ENCODE measurements at places on chromosomes 3 and 15.

- DNase-seq = no peak
Measured at GRCh38 chr15:57705746-57706404, 639 bp upstream of the POLR2M start.

DNA sequence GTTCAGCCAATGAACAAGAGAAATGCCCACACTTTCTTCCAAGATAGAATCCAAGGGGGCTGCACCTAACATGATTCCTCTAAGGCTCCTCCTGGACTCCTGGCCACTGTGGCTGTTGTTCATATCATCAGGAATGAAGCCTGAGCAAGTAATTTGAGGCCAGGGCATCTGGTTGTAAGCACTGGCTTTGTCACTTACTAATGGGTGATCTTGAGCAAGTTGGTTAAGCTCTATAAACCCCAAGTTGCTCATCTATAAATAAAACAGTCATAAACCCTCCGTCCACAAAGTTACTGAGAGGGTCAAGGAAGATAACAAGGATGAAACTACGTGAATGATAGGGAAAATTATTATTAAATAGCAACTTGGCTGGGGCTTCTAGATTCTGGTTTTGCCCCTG is 58.3 kb downstream of the CDC25A start:
- DNase-seq = peak; percentile 40

- DNase-seq = no peak
Measured at GRCh38 chr3:53153980-53154379, 7.0 kb upstream of the PRKCD start.

DNA sequence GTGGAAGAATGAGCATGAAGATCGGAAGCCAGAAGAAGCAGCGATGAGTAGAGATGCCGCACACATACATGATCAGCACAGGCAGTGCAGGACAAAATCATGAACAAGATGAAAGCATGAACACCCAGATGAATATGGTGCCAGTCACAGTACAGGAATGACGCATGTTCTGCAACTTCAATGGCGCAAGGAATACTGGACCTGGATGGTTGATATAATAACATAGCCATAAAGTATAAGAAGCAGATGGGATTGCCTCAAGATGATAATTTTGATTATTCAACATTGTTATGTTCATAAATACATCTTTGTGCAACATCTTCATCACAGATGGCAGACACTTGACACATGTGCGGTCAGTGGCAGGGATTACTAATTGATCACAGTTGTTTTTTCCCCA is 59.7 kb upstream of the SLCO3A1 start:
- no peak for DNase-seq

- DNase-seq = no peak
Measured at GRCh38 chr3:32996048-32996754, 44.8 kb downstream of the CCR4 start.

DNA sequence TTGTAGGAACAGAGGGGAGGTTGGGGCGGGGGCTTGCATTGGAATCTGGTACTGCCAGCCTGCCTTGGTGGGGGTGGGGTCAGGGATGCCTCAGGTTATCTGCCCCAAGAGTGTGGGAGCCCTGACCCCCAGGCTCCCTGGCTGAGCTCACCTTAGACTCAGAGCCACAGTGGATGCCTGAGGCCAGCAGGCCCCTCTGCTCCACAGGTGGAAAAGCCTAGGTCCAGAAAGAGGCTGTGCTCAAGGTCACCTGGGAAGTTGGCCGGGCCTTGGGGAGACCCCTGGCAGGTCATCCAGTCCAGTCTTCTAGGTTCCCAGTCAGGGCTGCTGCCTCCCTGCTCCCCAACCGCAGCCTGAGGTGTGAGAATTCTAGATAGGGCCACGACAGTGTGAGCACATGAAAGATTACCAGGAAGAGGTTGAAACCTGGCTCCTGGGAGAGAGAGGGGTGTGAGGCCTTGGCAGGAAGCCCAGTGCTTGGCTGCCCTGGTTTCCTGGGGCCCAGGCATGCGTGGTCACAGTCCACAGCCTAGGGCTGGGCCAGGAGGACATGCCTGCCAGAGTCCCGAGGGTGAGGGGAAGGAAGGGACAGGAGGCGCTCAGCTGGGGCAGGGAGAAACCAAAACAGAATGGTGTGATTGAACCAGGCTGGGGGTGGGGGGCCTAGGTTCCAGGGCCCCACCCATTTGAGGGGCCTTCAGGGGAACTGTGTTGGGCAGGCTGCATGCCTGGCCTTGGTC is 4.9 kb downstream of the HDAC11 start:
- no peak for DNase-seq

DNA sequence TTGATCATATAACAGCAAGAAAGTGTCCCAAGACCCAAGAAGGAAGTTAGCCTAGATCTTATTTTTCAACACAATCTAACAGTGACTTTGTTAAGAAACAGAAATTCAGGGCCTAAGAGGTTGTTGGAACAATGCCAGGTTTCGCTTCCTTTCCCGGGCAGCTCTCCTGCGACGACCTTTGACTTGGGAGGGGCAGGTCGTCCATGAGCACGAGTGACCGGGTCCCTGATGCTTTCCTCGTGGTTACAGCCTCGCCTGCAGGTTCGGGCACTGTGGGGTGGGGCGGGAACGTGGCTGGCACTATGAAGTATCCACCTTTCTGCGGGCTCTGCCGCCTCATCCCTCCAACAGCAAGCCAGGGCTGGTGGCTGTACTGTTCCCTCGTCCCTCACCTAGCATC is 90.1 kb upstream of the RGMA start:
- no peak for DNase-seq

DNA sequence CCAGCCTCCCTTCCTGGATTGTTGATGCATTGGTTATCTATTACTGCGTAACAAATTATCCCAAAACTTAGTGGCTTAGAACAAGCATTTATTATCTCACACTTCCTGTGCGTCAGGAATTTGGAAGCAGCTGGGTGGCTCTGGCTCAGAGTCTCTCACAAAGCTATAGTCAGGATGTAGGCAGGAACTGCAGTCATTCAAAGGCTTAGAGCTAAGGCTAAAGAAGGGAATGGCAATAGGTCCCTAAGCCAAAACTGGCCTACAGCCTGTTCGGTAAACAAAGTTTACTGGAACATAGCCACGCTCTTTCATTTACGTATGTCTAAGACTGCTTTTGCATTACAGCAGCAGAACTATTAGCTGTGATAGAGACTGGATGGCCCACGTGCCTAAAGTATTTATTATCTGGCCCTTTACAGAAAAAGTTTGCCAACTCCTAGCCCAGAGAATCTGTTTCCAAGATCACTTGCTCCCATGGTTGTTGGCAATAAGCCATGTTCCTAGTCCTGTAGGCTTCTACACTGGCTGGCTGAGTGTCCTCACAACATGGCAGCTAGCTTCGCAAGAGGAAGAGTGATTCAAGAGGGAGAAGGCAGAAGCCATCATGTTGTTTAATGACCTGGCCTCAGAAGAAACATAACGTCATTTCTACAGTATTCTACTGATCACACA is 132.4 kb downstream of the SNRK start:
- no peak for DNase-seq

GRCh38 chr15:60049948-60050347 is 45.8 kb downstream of the FOXB1 start:
- no peak for DNase-seq

DNA sequence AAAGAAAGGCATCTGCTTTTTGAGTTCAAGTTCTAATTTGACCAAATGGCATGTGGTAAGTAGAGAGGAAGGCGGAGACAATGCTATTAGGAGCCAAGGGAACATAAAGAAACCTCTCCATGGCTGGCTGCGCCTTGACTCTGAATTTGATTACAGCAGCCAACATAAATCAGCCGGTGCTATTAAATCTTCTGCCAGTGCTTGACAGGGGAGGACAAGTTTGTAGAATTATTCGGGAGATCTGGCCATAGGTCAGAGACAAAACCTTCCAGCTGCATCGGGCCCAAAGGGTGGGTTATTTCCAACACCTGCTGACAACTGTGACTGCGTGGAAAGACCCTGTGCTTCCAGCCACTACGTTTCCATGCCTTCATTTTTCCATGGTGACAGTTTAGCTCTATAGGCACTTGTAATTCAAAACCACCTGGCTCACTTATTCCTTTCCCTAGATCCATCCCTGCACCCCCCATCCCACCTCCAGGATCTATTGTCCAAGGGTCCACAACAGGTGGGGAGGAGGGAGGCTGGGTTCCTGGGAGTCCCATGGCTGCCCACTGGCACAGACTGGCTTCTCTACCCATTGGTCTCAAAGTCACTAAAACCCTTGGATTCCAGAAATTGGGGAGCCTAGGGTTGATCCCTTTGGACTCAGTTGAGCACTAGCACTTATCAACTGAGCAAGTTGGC is 15.9 kb downstream of the COLQ start:
- DNase-seq = no peak
